ENCODE measurements at places on chromosomes 16 and 17.

GRCh38 chr17:6503641-6504195 lies 52.6 kb downstream of the PITPNM3 start:
- DNase-seq, result no peak

DNA sequence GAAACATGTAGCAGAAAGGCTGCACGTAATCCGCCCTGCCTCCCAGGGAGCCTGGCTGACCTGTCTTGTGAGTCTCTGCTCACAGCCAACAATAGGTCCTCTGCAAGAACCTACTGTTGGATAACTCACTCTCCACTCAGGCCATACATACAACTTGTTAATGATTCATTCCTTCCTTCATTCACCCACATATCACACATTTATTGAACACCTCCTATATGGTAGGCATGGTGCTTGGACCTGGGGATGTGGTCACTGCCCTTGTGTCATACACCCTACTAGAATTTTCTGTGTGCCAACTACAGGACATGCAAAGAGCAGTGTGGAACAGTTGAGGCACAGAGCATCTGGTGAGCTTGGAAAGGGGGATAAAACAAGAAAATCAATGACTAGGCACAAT lies 28.1 kb upstream of the HNF1B start:
- DNase-seq, result peak; percentile 55

- DNase-seq, result peak; percentile 56
These were observed 11.8 kb downstream of the ENDOV start for GRCh38 chr17:80426671-80427326.

DNA sequence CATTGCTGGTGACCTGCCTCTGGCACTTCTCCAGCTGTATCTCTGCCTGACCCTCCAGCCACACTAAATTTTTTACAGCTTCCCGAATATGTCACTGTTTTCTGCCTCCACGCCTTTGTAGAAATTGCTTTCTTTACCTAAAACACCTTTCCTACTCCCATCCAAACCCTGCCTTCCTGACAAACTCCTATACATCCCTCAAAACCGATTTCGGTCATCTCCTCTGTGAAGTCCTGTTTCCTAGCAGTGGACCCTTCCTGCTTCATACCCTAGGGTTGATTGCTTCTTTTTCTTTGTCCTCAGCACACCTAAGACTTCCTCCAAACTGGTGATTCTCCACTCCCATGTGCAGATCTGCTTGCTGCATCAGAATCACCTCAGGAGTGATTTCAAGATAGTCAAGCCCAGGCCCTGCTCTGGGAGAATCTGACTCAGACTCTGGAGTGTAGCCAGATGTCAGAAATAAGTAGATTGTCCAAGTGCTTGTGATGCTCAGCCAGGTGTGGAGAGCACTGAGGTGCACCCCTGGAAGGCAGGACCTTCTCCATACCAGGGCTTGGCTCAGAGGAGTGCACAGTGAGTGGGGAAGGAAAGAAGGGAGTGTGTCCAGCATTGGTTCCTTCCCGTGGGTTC lies 184.2 kb downstream of the COPRS start:
- no peak for DNase-seq

GRCh38 chr17:81256616-81257015 lies 17.5 kb downstream of the NDUFAF8 start:
- no peak for DNase-seq

GRCh38 chr17:21297026-21297520 lies 12.6 kb downstream of the MAP2K3 start:
- DNase-seq, result no peak

GRCh38 chr16:35352431-35352830 lies 1893.0 kb downstream of the TP53TG3F start:
- no peak for DNase-seq

DNA sequence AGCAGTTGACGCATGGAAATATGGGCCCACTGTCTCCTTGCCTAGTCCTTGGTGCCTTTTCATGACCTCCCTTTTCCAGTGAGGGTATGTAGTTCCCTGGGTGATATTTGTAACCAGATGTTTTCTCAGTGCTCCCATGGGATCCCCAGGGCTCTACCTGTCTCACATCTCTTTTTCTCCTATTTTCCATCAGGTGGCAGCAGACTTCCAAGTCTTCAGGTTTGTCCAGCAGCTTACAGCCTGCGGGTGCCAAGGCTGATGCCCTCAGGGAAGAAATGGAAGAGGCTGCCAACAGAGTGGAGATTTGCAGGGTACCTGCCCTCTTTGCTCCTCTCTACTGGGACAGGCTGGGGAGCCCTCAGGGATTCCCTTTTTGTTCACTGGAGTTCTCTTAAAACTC lies 89.1 kb downstream of the ELAC2 start:
- no peak for DNase-seq

Data from NK-92 treated with Interleukin-12 subunit alpha and Interleukin-12 subunit beta, amount 100 ng/mL, for 24 hours (cell line).